ENCODE measurements at places on chromosomes 16 and 17. TPM values are rescaled to one million over a fixed set of nuclear protein-coding genes. Genes with fewer than 3 reads are reported as not detected.

- H3K27me3 ChIP-seq = peaks cover 7% of the 10 kb centered on the region
- DNase-seq = no peak
- no peak overlapping the region for H3K4me3 ChIP-seq
- H3K4me1 ChIP-seq = peaks cover 6% of the 10 kb centered on the region
Observed at GRCh38 chr17:46832331-46832821, 13.9 kb upstream of the WNT3 start.

GRCh38 chr16:54928411-54929089, 2.1 kb upstream of the IRX5 start:
- H3K4me1 ChIP-seq = peaks cover 25% of the 10 kb centered on the region
- H3K4me3 ChIP-seq = peak overlapping the region; percentile 67
- H3K36me3 ChIP-seq = peaks cover 14% of the 10 kb centered on the region
- no peak overlapping the region for H3K27ac ChIP-seq
- H3K27me3 ChIP-seq = peaks cover 58% of the 10 kb centered on the region

Gene MEIOB
- not detected for total RNA-seq

DNA sequence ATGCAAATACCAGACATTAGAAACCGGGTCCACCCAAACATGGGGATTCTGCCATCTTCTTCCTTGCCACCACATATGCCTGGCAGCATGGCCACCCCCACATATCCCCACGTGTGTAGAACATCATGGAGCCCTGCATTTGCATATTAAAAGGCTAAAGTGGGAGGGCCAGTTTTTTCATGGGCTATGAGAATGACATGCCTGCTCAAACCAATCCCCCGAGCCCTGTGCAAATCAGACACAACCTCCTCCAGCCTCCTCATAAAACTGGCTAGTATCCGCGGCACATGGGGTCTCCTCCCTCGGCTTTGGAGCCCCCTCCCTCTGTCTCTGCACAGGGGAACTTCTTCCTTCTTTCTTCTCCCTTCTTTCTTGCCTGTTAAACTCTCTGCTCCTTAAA, 174.9 kb upstream of the WSCD1 start:
- peaks cover 9% of the 10 kb centered on the region for H3K4me1 ChIP-seq
- H3K36me3 ChIP-seq = no peaks in the 10 kb centered on the region
- H3K27me3 ChIP-seq = peaks cover 18% of the 10 kb centered on the region
- no peak overlapping the region for H3K4me3 ChIP-seq
- DNase-seq = no peak
- H3K27ac ChIP-seq = no peak overlapping the region

Gene ASB16
- not detected for total RNA-seq

DNA sequence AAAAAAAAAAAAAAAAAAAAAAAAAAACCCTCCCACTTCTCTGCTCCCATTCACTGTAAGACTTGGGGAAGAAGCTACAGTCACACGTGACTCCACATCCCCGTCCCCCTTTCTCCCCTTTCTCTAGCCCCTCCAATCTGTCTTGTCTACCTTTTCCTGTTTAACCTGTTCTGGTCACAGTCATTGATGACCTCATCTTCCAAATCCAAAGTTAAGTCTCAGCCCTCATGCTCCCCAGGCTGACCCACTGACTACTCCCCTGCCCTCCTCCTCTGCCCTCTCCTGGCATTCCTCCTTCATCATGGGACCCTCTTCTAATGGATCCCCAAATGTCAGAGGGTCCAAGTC, 1.6 kb upstream of the CDH5 start:
- no peak overlapping the region for H3K27ac ChIP-seq
- H3K27me3 ChIP-seq = peaks cover 45% of the 10 kb centered on the region
- no peak for DNase-seq
- H3K4me3 ChIP-seq = no peak overlapping the region
- no peaks in the 10 kb centered on the region for H3K4me1 ChIP-seq

Gene SYNGR3
- total RNA-seq = 11.9 TPM

Gene RPS6KB1
- 41.6 TPM for total RNA-seq

GRCh38 chr17:42411361-42411760, 11.7 kb downstream of the CAVIN1 start:
- no peak for DNase-seq
- peaks cover 19% of the 10 kb centered on the region for H3K4me1 ChIP-seq
- H3K27ac ChIP-seq = no peak overlapping the region

DNA sequence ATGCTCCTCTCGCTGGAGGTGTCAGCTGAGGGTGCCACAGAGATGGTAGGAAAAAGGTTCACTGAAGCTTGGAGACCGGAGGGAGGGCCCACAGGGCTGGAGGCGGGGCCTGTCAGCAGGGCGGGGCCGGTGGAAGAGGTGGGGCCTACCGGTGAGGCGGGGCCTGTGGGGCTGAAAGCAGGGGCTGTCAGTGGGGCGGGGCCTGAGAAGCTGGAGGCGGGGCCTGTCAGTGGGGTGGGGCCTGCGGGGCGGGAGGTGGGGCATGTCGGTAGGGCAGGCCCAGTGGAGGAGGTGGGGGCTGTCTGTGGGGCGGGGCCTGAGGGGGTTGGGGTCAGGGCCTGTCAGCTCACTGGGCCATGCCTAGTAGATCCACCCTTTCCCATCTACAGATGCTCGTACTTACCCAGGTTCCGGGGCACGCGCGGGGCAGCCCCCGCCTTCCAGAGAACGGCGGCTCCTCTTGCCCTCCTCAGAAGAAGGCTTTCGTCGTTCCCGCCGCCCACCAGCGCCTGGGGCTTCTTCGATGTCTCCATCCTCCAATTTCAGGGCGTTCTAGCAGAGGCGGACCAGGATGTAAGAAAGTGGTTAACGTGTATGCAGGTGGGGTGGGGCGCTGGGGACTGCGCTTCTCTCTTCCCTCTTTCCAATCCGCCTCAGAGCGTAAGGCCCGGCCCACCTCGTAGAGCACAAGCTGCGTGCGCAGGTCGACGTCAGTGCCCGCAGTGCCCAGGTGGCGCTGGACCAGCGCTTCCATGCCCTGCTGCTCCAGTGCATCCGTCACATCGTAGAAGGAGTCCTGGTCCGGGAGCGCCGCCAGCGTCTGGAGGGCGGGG, 9.8 kb downstream of the TMEM208 start:
- H3K27ac ChIP-seq = peak overlapping the region; percentile 98
- H3K36me3 ChIP-seq = peaks cover 36% of the 10 kb centered on the region
- H3K4me3 ChIP-seq = peak overlapping the region; percentile 76
- H3K4me1 ChIP-seq = peaks cover 21% of the 10 kb centered on the region
- no peaks in the 10 kb centered on the region for H3K27me3 ChIP-seq

Gene EIF5A
- total RNA-seq = 774 TPM

GRCh38 chr17:48618256-48618896, 3.3 kb upstream of the HOXB8 start:
- no peaks in the 10 kb centered on the region for H3K36me3 ChIP-seq
- H3K27ac ChIP-seq = peak overlapping the region; percentile 40
- peak overlapping the region; percentile 17 for H3K4me3 ChIP-seq
- DNase-seq = peak; percentile 89
- H3K27me3 ChIP-seq = peaks cover 89% of the 10 kb centered on the region

Measured in activated CD4-positive, alpha-beta memory T cell treated with anti-CD3 and anti-CD28 coated beads for 36 hours (primary cell).